ENCODE measurements at places on chromosomes 2 and 18.

- DNase-seq = no peak
Measured at GRCh38 chr2:2689306-2689705, 358.2 kb upstream of the MYT1L start.

DNA sequence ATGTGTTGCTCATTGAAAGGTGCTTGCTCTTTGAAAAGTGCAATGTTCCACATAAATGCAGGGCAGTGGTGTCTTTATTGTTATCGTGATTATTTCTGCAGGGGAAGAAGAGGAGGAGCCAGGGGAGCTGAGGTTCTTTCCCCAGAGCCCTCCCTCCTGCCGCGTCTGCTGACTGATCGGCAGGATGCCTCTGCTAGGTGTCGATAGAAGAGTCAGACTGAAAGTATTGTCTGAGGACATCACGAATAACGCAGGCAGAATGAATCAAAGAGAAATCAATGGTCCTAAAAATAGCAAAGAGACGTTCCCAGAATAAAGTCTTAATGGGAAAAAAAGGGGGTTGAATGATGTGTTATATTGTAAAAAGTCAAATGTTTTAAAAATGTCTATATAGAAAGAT, 47.4 kb upstream of the SIX3 start:
- no peak for DNase-seq

DNA sequence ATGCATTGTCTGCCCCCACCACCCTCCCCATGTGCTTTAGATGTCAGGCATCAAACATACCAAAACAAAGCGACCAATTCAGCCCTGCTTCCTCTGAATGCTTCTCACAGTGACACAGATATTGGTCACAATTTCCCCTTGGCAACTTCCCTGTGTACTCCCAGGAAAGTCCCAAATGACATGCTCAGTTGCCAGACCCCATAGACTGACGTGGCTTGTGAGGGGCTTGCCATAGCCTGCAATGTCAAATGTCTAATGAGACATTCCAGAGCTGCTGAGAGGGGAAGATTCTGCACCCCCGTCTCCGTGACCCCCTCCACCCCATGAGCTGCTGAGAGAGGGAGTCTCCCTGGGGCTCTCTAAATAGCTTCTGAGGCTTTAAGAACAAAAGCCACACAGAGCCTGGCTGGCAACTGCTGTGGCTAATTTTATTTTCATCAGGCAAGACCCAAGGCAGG, 47.3 kb downstream of the RFTN2 start:
- DNase-seq = no peak

GRCh38 chr2:238649936-238650518, 197.9 kb upstream of the TWIST2 start:
- no peak for DNase-seq

DNA sequence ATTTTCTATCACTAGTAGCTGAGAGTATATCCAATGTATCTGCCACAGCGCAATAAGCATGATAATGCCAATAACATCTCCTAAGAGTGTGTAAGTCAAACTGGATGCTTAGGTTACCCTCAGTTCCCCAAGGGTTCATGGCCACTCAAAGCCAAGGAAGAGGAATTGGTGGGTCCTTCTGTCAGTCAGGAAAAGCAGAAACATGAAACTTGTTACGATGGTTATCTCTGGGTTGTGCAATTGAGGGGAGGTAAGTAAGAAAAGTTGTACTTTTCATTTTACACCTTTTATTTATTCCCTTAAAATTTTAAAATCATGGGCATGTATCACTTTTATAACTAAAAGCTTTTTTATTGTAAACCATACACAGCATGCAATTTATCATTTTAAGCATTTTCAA, 10.1 kb upstream of the GAD1 start:
- DNase-seq = no peak

- DNase-seq = no peak
Measured at GRCh38 chr18:991441-991840, 86.8 kb downstream of the ADCYAP1 start.

DNA sequence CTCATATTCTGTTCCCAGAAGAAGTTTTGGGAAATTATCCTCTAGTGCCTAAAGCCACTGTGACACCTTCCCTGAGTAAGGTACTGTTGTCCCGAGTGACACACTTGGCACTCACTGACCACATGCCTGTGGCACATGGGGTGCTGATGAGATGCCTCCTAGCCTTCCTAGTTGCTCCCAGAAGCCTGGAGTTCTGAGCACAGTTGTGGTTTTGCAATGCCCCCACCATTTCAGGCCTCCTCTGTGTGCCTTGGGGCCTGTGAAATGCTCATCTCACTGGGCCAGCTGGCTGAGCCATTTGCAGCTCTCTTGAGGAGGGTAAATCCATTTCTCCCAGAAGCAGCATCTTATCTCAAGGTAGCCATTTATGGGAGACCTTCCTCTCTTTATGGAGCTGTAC, 91.8 kb downstream of the DGKD start:
- no peak for DNase-seq

GRCh38 chr2:69216535-69217332, 170.3 kb downstream of the GFPT1 start:
- no peak for DNase-seq

DNA sequence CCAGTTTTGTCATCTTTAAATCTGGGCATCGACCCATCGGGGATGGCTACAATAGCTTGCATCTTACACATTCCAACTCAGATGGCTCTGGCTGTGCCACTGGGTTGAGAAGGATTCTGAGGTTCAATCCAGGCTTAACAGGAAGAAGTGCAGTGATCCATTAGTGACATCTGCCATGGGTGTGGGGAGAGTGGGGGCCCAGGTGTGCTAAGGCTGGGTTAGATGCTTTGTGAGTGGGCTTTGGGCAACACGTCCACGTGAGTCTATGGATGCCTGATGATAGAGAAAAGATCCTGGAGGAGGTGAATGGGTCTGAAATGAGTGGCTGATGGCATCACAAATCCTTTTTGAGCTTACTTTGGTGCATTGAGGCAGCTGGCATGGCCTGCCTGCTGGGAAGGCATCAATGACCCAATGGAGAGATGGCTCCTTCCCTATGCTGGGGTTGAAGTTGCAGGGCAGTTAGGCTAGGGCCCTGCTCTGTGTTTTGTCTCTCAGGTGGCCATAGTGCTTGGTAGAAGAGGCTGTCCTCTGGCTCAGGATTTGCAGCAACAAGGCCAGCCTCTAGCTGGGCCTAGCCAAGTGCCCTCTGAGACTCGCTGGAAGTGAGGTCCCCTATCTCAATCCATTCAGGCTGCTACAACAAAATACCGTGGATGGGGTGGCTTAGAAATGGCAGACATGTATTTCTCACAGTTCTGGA, 56.7 kb downstream of the HS1BP3 start:
- peak; percentile 7 for DNase-seq

GRCh38 chr2:231891514-231891905, 34.7 kb downstream of the NPPC start:
- no peak for DNase-seq

DNA sequence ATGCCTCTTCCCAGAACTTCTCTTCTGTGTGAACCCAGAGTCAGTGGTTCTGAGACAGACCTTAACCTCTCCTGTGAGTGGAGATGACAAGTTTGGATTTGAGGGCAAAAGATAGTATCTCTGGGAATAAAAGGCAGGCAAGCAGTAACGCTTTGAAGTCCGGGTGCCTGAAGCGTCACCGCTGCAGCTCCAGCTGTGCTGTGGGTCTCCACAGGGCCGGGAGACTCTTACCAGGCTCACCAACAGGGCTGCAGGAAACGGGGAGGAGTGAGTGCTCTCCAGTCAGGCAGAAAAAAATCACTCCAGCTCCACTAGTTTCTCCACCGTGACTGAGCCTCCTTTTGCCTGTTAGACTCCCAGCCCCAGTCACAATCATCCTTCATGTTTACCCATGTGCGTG, 79.7 kb upstream of the MAP4K4 start:
- DNase-seq = no peak

GRCh38 chr2:190583507-190584337, 49.2 kb upstream of the NEMP2 start:
- DNase-seq = no peak

DNA sequence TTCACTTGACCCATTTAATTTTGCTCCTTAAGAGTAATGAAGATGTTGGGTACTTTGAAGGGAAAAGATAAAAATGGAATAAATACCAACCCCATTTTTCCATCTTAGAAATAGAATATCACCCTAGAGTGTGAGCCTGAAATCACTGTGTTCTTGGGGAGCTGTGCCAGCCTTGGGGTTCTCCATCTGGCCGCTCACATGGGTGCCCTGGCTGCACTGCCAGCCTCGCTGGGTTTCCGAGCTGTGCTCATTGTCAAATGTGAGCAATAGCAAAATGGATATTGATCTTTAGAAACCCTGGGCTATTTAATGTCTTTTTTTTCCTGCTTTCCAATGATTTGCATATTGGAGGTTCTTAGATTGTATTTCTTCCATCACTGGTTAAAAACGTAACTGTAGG, 9.3 kb downstream of the APCDD1 start:
- no peak for DNase-seq

GRCh38 chr2:72983500-72984161, 66.3 kb downstream of the EMX1 start:
- no peak for DNase-seq

GRCh38 chr2:199999166-199999565, 43.8 kb downstream of the MAIP1 start:
- DNase-seq = no peak

DNA sequence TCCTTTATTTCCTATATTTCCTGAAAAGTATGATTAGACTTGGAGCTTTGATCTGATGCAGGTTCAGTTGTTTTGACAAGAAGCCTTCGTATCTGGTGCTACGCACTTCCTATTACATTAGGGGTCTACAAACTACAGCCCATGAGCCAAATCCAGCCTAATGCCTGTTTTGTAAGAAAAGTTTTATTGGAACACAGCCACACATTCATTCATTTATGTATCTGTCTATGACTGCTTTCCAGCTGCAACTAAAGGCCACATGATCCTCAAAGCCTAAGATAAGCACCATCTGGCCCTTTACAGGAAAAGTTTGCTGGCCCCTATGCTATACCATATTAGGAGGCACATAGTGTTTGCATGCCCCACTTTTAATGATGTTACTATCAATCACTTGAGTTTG, 26.0 kb downstream of the EIF2AK3 start:
- peak; percentile 16 for DNase-seq

GRCh38 chr18:45402485-45403056, 212.7 kb upstream of the SLC14A2 start:
- no peak for DNase-seq

GRCh38 chr18:77115192-77115953, 17.2 kb downstream of the MBP start:
- no peak for DNase-seq

- no peak for DNase-seq
Measured at GRCh38 chr2:28399289-28399688, 6.6 kb downstream of the FOSL2 start.

GRCh38 chr18:27185025-27185763, at the start of gene CHST9:
Gene CHST9, minus strand, starts transcription at chr18:27185308. Its CDS starts 42,499 bp downstream, at chr18:27142809.
- DNase-seq = peak; percentile 39

- DNase-seq = no peak
Measured at GRCh38 chr2:73870084-73870483, 22.7 kb upstream of the ACTG2 start.

- DNase-seq = no peak
Measured at GRCh38 chr2:183348492-183348891, 224.2 kb downstream of the NUP35 start.

- DNase-seq = no peak
Measured at GRCh38 chr2:21043744-21044532, at the start of gene APOB. Gene APOB, minus strand, starts transcription at chr2:21044073. Its CDS starts 128 bp downstream, at chr2:21043945.

DNA sequence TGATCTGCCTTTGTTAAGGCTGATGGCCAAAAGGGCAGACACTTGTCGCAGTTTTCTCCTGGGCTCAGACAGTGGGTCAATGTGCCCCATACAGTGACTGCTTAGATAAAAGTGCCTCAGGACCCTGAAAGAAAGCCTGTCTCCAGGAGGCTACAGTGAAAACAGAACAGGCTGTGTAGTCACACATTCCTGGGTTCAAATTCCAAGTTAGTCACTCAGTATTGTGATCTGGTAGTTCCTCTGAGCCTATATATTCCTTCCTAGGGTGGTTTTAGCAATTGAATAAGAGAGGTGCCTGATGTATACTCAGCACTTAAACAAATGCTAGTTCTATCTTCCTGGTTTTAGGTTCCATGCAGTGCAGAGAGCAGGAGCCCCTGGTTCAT, 54.4 kb downstream of the RPL37A start:
- no peak for DNase-seq

- no peak for DNase-seq
Measured at GRCh38 chr2:136863468-136863867, 98.1 kb downstream of the THSD7B start.

DNA sequence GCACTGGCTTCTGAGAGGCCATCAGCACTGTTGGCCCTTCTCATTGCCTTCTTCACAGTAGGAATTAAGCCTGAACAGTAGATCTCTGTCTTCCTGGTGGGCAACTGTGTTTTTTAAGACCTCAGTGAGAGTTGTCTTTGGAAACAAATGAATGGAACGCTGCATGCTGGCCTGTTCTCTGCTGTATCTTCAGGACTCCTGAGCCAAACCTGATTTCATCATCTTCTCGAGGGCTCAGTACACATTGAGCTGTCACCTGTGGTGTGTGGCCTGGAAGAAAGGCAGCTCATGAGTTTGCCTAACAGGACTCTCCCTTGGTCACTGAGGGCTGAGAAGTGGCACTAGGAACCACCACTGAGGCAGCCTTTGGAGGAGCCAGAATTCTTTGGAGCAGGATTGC, 39.7 kb downstream of the SH3RF3 start:
- no peak for DNase-seq

- no peak for DNase-seq
Measured at GRCh38 chr2:106078096-106078495, 116.0 kb downstream of the UXS1 start.

DNA sequence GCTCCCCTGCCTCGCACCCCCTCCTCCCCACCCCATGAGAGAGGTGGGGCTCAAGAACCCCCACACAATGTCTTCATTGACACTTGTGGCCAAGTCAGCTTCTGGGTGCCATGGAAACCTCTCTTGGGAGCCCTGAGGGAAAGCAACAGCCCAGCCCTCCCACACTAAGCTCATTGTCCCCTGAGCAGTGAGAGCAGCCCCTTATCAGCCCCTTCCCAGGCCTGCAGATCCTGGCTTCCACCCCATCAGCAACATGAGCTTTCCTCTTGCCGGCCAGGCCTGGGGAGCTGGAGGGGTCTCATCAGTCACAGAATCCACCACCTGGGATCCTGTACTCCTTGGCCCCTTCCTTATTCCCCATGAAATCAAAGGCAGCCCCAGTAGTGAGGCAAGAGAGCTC, 107.8 kb upstream of the ST3GAL5 start:
- DNase-seq = no peak

DNA sequence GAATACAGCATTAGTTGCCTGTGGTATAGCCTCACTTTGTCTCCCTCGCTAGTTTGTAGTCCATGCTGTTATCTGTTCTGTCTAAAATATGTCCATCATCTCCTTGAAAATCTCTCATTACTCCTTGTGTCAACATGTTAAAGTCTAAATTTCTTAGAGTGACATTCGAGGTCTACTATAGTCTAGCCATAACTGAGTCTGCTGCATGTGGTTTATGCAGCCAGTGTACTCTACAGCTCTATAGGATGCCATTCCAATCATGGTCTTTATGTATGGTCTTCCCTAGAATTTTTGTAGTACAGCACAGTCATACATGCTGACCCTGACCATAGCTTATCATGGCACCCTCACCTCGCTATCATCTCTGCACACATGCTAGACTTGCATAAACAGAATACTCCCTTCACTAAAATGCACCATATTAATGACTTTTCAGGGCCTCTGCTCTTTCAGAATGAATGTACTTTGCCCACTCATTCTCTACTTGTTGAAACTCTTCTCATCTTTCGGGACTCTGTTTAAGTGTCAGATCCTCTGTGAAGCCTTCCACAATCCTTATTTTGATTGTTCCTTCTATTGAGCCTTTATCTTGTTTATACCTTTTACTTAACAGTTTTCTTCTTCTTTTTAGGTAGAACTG, 12.8 kb downstream of the TANK start:
- no peak for DNase-seq
